CD4-positive, alpha-beta T cell treated with Interleukin-12 subunit alpha and Interleukin-12 subunit beta, for 1 hour (primary cell): ENCODE measurements at places on chromosomes 1 and 21.
A peak's percentile ranks its signal among the peaks of the same experiment; 100 is the strongest.

DNA sequence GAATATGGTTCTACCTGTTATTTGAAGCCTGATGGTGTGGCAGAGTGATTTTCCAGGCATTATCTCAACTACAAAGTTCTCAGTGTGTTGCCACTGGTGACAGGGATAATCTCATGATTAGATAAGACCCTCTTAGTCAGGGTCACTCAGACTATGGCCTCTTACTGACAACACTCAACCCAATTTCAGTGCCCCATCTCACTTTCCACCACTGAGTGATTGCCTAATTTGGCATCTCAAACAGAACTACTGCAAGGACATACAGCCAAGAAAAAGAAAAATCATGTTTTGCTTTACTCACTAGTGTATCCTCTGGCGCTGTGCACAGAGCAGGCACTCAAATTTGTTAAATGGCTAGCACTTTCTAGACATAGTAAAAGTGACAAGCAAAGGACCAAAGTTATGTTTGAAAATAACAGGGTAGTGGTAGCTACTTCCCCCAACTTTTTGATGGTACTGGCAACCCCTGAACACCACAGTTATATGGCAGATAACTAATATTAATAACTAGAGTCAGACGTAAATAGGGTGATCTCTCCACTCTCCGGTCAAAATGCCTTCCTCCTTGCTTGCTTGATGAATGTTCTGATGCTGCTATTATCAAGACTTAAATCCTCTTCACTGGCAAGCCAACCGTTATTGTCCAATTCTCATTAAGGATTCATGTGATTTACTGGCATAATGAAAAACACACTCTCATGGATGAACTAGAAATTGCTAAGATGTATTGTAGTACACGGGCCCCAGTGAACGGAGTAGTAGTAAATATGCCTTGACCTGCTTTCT is 37.1 kb upstream of the SLC30A10 start:
- DNase-seq = no peak

- no peak for DNase-seq
These were observed 84.6 kb upstream of the SSX2IP start for GRCh38 chr1:84774669-84775534.

- no peak for DNase-seq
These were observed 24.4 kb upstream of the PTPRF start for GRCh38 chr1:43506233-43506632.

DNA sequence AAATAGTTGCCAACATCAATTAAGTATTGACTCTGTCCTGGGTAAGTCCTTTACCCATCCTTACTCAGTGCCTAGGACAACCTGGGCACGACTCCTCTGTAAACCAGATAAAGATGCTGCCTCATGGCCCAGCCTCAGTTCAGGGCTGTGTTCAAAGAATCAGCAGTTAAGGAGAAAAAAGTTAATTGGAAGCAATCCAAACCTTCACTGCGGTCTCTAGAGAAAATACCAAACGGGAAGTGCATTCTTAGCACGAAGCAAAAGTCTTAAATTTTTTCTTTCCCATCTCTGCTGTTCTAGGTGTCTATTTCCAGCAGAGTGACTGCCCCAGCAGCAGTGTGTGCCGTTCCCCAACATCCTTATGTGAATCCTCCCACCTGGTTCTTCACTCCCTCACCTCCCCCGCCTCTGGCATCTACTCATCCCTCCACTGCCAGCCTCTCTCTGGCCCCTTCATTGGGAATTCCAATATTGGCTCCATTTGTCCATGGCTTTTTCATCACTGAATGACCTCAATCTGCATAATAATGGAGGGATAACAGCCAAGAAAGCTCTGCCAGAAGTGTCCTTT is 23.2 kb downstream of the KANK4 start:
- DNase-seq = no peak

GRCh38 chr21:17612023-17612564 is 607 bp downstream of the BTG3 start:
- peak; percentile 38 for DNase-seq

DNA sequence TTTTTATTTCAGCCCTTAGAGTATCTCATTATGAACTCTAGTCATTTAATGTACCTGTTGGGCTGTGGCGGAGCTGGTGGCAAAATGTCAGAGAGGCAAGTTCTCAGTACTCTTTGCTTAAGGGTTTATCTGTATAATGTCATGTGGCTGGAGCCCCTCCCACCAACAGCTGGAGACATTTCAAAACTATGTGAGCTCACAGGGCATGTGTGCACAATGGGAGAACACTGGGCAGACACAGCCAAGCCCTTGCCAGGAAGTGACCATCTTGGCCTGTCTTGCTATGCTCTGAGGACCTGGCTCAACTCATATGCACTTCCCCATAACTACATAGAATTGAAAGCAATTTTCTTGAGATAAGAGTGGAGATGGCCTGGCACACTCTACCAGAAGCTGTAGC is 296.4 kb downstream of the PTPRU start:
- DNase-seq = no peak

- no peak for DNase-seq
These were observed 28.4 kb downstream of the PPP2R5A start for GRCh38 chr1:212313616-212314015.

DNA sequence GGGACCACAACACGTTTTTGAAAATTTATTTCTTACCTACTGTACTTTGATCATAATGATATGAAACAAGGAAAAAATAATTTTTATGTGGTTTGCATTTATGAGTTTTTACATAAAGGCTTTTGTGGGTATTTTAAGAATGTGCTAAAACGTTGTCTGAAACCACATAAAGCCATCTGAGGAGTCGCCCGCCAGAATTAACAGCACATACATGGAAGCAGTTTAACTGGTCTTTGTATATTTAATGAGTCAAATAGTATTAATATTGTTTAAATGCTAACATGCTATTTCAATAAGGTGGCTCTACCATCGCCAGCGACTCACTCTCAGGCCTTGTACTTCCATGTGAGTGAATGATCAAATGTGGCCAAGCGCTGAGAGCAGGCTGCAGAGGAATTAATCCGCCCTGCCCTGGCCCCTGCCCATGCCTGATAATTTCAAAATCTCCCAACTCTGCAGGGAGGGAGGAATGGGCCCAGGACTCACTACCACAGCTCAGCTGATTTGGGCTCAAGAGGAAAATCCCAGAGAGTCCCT is 49.6 kb downstream of the SLC66A1 start:
- no peak for DNase-seq

DNA sequence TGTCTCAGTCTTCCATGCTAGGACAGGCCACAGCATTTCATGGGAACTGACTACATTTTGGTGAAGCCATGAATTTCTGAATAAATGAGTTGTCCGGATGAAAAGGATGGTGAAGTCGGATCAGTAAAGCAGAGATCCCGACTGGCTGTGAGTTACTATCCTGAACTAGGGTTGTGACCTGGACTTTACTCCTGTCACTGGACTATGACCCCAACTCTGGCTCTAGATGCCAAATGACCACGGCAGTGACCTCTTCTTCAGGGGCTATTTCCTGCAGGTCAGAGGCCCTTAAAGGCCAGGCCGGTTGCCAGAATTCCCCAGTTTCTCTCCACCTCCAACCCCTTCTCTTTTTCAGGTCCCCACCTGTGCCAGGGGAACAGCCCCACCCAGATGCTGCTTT is 1.7 kb upstream of the NECTIN4 start:
- DNase-seq = no peak

DNA sequence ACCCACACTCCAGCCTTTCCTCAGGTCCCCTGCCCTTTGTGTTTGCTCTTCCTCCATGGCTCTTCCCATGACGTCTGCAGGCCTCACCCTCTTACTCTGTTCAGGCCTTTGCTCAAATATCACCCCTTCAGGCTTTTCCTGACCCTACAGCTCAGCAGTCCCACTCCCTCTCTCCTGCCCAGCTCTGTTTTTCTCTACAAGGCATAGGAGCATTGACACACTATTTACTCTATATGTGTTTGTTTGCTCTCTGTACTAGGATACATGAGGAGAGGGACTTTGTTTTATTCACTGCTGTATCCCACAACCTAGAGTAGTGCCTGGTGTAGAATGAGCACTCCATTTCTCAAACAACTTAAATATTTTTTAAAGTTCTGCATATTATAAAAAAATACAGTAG is 107.4 kb upstream of the COA6 start:
- no peak for DNase-seq

- no peak for DNase-seq
These were observed 34.4 kb downstream of the NENF start for GRCh38 chr1:212466898-212467650.

GRCh38 chr1:41322835-41323234 is 38.4 kb upstream of the FOXO6 start:
- peak; percentile 25 for DNase-seq

DNA sequence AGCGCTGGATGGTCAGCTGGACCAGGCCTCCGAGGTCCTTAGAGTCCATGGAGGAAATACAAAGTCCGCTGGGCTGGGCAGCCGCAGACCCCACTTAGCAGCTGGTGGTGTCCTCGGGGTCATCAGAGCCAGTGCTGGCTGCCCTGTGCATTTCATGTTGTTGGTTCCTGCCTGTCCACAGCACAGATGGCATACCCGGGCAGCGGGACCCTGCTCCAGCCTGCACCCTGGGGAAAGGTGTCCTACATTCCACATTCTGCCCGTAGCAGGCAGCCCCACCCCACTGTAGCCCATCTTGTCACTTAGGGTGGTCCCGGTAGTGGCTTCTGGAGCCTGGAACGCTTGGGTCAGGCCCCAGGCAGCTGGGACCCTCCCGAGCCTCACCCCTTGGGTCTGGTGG is 19.8 kb downstream of the PRKCZ start:
- no peak for DNase-seq

GRCh38 chr1:1090424-1091343 is 16.6 kb upstream of the RNF223 start:
- no peak for DNase-seq

- DNase-seq = no peak
These were observed 186.8 kb downstream of the SMYD3 start for GRCh38 chr1:246320286-246320685.

DNA sequence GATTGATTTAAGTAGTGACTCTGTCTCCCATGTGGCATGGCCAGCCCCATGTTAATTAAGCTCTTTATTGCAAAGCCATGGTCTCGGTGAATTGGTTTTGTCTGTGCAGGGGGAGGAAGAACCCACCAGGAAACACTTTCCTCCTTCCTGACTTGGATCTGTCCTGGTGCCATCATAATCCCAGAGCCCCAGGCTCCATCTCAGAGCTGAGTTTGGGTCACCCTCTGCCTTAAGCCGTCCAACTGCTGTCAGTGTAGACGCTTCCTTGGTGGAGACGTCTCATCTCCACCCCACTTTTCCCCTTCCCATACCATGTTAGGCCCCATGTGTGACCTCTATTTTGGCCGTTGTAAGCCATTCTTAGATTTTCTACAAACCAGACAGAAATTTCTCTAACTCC is 36.0 kb upstream of the COL6A2 start:
- DNase-seq = no peak

GRCh38 chr1:16088351-16088911 is 15.0 kb upstream of the FAM131C start:
- DNase-seq = no peak

DNA sequence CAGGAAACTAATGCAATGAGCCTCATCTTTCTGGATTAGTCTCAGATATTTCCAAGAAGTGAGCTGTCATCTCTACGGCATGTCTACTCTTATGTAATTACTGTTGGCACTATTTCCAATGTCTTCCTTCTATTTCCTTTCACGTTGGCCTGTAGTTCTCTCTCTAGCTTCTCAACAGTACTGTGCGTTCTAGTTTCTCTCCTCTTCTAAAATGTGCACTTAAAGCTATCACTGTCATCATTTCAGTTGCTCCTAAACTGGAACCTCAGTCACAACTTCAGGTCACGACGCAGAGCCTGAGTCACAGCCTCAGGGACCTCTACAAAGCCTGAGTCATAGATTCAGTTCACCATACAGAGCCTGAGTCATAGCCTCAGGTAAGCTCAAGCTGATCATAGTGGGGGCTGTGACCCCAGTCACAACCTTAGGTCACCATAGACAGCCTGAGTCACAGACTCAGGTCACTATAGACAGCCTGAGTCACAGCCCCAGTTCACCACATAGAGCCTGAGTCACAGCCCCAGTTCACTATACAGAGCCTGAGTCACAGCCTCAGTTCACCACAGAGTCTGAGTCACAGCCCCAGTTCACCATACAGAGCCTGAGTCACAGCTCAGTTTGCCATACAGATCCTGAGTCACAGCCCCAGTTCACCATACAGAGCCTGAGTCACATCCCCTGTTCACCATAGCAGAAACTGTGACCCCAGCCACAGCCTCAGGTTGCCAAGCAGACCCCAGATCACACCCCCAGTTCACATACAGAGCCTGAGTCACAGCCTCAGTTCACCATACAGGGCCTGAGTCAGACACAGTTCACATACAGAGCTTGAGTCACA is 13.0 kb downstream of the WNT9A start:
- no peak for DNase-seq

DNA sequence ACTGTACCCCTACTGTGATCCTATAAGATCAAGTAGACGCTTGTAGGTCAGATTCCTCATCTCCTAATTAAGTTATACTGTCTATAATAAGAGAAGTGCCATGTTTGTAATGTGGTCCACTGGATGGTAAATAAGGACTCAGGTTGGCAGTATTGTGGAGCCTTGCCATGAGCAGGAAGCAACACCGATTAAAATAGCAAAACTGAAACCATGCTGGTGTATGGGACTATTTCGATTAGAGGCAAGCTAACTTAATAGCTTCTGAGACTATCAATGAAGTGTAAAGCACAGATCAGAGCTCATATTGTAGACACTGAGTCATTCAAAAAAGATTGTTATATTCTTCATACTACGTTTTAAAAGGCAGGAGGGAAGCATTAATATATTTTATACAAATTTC is 348.8 kb downstream of the HHAT start:
- DNase-seq = no peak

GRCh38 chr1:203148579-203148978 is 21.1 kb downstream of the ADORA1 start:
- DNase-seq = no peak

- no peak for DNase-seq
These were observed 77.9 kb upstream of the LPGAT1 start for GRCh38 chr1:211908453-211908852.

- DNase-seq = no peak
These were observed 69.1 kb downstream of the SMYD3 start for GRCh38 chr1:246437961-246438360.

- peak; percentile 37 for DNase-seq
These were observed 101.7 kb downstream of the HUNK start for GRCh38 chr21:31974454-31974985.

GRCh38 chr1:218617986-218618385 is 272.9 kb downstream of the TGFB2 start:
- DNase-seq = no peak

GRCh38 chr1:10384219-10384618 is 14.6 kb upstream of the PGD start:
- no peak for DNase-seq

DNA sequence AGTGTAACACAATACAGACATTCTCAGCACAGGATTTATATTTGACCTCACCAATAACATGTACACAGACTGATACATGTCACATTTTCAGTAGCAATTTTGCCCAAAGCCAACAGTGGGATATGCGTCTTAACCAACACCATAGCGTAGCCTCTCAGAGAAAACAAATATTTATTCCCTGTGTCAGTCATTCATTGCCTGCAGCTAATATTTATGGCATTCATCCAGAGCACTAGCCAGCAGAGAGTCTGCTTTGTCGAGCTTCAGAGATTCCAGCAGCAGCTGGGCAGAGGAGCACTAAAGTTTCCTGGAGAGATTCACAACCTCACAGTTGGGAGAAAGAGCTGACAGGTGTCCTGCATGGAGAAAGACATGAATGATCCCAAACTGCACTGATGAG is 400.7 kb upstream of the DAB1 start:
- no peak for DNase-seq

GRCh38 chr1:89147678-89148658 is 22.1 kb upstream of the GBP2 start:
- no peak for DNase-seq
